ENCODE measurements at places on chromosomes 1 and 21.

DNA sequence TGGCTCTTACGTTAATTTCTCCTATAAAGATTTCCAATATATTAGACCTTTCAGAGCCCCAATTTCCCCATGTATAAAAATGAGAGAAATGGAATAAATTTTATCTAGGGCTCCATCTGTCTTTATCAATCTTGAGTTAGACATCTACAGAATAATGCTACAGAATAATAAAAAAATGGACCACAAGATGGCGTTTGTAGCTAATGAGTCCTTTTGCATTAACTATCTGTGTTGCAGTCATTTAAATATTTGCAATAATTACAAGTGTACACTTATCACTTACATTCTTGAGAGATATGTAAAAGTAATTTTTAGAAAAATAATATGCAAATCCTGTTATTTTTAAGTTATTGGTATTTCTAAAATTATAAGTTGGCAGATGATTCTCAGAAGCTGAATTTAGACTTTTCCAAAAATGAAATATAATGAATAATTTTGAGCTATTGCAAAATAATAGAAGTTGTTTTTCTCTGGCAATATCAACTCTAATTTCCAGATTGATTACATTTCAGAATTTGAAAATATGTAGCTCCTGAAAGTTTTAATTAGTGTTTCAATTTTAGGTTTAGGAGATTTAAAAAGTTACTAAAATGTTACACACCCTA lies 87.7 kb downstream of the SNX7 start:
- peak; percentile 18 for DNase-seq

- peak; percentile 15 for DNase-seq
Measured at GRCh38 chr21:22754746-22755145, 1756.5 kb downstream of the NCAM2 start.

- DNase-seq: no peak
Measured at GRCh38 chr1:153791648-153792253, 16.5 kb downstream of the SLC27A3 start.

GRCh38 chr1:101483982-101484688 lies 247.3 kb downstream of the S1PR1 start:
- no peak for DNase-seq

- peak; percentile 50 for DNase-seq
Measured at GRCh38 chr21:31520561-31521098, 138.9 kb upstream of the SOD1 start.

- no peak for DNase-seq
Measured at GRCh38 chr1:177793900-177794299, 176.0 kb downstream of the SEC16B start.

DNA sequence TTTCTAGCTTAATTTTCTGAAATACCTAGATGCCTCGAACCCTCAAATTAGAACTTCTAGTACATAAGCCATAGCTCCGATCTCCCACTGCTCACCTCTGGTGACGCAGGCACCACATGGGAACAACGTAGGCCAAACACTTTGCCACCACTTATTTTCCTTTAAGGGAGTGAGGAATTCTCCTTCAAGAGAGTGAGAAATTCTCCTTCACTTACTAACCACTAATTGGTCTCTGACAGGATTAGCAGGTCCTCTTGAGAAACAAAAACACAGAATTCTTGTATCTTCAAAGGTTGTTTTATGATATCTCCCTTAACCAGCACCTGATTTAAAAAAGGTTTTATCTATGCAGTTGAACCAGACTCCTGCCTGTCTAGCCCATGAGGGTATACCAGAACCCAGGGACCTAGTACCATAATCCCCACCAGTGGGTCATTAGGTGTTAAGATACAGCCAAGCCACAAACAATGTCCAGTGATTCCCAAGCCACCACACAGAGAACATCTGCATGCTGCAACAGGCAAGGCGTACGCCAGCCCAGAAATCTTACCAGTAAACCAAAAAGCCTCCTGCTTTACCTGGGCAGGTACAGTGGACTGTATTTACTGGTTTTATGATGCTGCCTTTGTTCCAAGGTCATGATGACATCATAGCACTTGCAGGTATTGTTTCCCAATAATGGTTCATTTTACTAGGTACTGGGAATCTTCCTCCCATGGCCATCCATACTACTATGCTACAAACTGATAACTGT lies 20.3 kb upstream of the CXADR start:
- DNase-seq: no peak
